MV-4-11 (cell line): ENCODE measurements at places on chromosomes 7 and 10.
A peak's percentile ranks its signal among the peaks of the same experiment; 100 is the strongest.

- DNase-seq: no peak
Measured at GRCh38 chr7:44530990-44531389, 10.1 kb downstream of the NPC1L1 start.

DNA sequence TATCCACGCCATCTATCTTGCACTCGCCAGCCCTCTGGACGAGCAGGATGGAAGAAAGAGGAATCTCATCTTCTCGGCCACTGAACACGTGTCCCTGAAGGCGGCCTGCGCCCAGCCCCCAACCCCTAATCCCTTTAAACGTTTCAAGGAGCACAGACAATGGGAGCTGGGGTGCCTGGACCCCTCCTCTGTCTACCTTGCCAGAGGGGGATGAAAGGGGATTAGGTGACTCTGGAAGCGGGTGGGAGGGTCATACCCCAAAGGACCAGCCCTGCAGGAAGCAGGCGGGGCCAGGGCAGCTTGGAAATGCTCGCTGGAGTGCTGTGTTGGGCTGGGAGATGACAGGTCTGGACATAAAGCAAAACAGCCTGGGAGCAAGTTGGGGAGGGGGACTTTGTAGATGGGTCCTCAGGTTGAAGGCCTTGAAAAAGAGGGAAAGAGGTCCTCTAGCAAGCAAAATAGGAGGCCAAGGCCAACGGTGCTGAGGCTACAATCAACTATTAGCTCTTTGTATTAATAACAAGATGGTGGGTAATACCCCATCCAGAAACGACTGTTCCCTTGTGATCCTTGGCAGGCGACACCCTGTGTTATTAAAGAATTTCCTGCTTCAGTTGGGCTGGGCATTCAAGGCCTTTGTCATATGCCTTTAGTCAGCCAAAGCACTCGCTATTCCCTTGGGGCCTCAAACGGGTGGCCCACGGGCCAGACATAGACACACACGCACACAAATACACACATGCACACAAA lies 126.5 kb upstream of the UNC5B start:
- no peak for DNase-seq

- no peak for DNase-seq
Measured at GRCh38 chr7:84939442-84939841, 247.4 kb downstream of the SEMA3D start.

GRCh38 chr10:102914781-102915180 lies 3.3 kb upstream of the CNNM2 start:
- peak; percentile 35 for DNase-seq

- DNase-seq: no peak
Measured at GRCh38 chr10:85457191-85457590, 909.4 kb downstream of the GRID1 start.

DNA sequence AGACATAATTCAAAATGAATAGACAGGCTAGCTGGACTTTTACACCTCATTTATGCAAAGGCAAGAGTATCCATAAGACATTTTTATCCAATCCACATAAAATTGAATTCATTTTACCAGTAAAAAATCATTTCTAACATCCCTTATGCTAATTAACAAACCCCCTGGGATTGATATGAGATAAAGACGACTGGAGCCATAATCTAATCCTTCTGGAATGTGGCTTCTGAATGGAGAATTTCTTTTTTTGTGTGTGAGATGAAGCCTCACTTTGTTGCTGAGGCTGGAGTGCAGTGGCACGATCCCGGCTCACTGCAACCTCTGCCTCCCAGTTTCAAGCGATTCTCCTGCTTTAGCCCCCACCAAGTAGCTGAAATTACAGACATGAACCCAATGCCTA lies 90.4 kb downstream of the AKR1D1 start:
- DNase-seq: no peak

DNA sequence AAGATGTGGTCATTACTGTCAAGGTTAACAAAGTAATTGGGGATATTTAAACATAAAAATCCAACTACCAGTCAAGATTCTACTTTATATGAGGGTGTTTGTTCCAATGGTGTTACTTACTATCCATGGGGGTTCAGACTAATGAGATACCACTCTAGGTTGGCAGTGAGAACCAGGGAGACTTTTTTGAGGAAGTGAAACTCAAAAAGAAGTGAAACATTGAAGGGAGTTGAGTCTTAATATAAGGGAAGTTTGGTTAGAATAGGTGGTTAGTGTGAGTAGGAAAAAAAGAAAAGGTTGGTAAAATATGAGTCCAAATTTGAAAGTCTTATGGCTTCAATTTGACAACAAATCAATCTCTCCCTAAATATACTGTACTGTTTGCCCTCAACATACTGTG lies 123.6 kb upstream of the ANK3 start:
- peak; percentile 3 for DNase-seq

GRCh38 chr10:49361178-49361554 lies 34.7 kb downstream of the DRGX start:
- no peak for DNase-seq

DNA sequence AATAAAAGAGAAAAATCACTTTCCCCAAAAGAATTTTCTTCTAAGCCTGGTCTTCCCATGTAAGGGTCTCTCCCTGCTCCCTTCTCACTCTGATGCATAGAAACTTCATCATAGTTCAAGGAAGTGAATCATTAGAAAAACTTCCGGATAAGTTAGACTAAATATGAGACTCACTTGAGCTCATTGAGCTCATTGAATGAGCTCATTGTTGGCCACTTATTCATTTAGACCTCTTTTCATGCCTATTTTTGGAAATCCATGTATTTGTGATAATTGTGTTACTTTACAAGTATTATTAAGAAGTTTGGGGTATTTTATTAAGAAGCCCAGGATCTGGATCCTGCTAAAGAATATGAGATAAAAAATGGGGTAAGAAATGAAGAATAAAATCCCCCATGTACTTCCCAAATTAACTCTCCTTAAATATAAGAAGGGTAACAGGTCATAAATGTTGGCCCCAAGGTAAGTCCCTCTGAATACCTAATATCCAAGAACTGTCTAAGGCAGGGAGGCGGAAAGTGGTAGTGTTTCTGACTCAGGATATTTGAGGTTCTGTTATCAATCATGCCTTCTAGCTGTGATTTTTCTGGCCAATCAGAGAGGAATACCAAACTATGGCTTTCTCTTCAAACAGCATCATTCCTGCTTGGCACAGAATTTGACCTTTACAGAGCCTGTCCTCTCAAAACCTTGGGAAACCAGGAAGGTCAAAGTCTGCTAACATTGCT lies 236.5 kb upstream of the PTN start:
- no peak for DNase-seq
